ENCODE measurements at places on chromosomes 7 and 10.

DNA sequence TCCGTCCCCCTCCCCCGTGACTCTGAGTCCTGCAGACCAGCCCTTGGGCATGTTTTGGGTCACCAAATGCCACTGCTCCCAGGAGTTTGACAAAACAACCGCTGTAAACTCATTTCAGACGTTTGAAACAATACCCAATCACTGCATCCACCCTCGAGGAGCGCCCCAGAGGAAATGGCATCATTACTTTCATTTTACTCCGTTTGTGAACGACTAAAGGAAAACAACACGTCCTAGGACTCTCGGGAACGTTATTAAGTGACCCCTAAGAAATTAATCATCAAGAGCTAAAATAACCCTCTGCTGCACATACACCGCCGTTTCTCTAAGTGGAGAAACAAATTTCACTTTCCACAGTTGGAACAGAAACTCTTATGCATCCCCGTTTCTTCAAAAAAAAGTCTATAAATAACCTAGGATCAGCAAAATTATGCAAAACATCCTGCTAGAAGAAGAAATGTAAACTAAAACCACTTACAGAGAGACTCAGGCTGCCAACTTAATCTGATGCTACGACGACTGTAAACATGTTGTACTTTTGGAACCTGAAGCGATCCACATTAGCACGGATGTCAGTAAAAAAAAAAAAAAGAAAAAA is 109.9 kb upstream of the EFCAB10 start:
- DNase-seq, result peak; percentile 83

DNA sequence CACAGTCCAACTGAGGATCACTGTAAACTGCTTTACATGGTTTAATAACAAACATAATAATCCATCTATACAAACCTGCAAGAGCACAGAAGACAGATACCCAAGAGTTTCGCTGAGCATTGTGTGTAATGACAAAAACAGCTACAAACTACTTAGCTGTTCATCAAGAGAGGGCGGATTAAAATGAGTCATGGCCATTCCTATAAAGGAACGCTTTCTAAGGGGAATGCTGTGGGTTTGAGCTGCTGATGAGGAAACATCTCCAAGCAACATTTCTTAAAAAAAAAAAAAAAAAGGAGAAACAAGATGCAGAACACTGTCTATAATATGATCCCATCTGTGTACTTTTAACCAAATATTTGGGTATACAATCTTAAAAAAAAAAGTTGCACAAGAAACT is 33.8 kb downstream of the VOPP1 start:
- DNase-seq, result no peak

GRCh38 chr10:80700760-80701444 is 163.2 kb downstream of the SH2D4B start:
- no peak for DNase-seq

DNA sequence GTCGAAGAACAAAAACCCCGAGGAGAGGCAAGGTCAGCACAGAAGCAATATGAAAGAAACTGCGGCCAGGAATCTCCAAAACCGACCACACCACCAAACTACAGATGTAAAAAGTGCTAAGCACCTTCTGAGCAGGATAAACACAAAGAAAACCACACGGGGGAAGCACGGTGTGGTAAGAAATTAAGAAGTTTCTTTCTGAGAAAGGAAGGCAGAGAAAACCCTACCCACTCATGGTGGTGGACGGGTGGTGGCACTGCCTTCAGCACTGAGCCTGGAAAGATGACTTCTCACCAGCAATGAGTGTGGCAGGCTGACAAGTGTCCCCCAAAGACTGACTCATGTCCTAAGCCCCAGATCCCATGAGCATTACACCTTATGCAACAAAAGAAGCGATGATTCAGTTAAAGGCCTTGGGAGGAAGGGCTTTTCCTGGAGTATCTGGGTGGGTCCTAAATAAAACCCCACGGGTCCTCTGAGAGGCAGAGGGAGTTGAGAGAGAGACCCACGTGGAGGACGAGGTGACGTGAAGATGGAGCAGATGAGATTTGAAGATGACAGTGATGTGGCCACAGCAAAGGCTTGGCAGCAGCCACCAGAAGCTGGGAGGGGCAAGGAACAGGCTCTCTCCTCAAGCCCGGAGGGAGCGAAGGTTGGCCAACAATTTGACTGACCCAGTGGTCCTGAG is 124.9 kb downstream of the DLG5 start:
- DNase-seq, result peak; percentile 71

- no peak for DNase-seq
Observed at GRCh38 chr7:132547821-132548220, 28.4 kb downstream of the PLXNA4 start.

GRCh38 chr7:47338026-47338425 is 243.9 kb downstream of the TNS3 start:
- DNase-seq, result no peak

- DNase-seq, result no peak
Observed at GRCh38 chr10:16304311-16304710, 132.5 kb upstream of the PTER start.

GRCh38 chr7:25895792-25896171 is 256.2 kb upstream of the NFE2L3 start:
- DNase-seq, result no peak

GRCh38 chr10:22320591-22321155 is at the start of gene BMI1:
TSS of gene BMI1 (plus strand) at chr10:22321099. CDS start at chr10:22326450, 5,351 bp downstream.
- peak; percentile 58 for DNase-seq

DNA sequence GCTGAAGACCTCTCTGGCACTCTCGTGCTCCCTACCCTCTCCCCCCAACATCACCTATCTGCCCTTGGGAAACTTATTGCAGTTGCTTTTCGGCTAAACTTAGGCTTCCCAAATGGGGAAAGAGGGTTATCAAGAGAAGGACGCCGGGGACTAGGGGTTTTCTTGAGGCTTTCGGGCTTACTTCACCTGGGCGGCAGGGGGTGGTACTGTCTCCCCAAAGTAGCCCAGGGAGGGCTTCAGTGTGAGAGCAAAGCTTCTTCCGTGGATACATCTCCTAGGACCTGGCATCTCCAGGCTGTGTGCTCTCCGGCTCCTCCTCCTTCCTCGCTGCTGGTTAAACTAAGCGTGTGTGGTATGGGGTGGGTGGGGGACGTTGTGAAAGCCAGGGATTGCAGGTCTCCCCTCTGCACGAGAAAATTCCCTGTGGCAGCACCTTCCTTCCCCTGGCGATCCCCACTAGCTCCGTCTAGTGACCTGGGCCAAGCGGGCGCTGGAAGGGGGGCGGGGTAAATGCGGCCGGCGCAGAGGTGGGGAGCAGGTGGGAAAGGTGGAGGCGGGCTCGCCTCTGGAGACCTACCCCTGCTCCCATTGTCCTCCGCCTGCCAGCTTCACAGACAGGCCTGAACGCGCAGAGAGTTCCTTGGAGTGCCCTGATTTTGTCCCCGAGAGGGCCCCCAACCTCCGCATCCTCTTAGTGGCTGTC is 1.1 kb downstream of the PLXDC2 start:
- DNase-seq, result no peak

GRCh38 chr7:30091987-30092386 is 42.8 kb upstream of the MTURN start:
- no peak for DNase-seq

- no peak for DNase-seq
Observed at GRCh38 chr7:105810556-105810955, 65.8 kb downstream of the ATXN7L1 start.

- peak; percentile 60 for DNase-seq
Observed at GRCh38 chr10:84352251-84352842, 24.0 kb downstream of the CCSER2 start.

DNA sequence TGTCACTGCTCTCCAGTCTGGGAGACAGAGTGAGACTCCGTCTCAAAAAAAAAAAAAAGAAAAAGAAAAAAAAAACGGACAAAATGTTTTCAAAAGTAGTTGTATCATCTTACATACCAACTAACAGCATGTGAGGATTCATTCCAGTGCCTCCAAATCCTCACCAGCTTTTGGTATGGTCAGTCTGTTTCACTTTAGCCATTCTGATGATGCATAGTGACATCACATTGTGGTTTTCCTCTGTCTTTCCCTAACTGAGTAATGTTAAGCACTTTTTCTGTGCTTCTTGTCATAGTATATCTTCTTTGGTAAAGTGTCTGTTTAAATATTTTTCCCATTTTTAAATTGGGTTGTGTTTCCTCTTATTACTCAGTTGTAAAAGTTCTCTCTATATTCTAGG is 251.4 kb upstream of the CTBP2 start:
- no peak for DNase-seq

GRCh38 chr10:11095374-11095801 is 77.7 kb downstream of the CELF2 start:
- DNase-seq, result no peak

GRCh38 chr7:139620676-139621344 is 97.3 kb downstream of the CLEC2L start:
- no peak for DNase-seq

GRCh38 chr10:104127411-104127810 is 5.4 kb downstream of the SFR1 start:
- DNase-seq, result no peak

GRCh38 chr10:48484911-48485310 is 120.0 kb downstream of the ARHGAP22 start:
- no peak for DNase-seq

- no peak for DNase-seq
Observed at GRCh38 chr10:130140425-130140824, 4.2 kb downstream of the GLRX3 start.
